ENCODE measurements at places on chromosomes 2 and 18.

GRCh38 chr2:17643031-17643615, 102.6 kb downstream of the VSNL1 start:
- DNase-seq = peak; percentile 47

DNA sequence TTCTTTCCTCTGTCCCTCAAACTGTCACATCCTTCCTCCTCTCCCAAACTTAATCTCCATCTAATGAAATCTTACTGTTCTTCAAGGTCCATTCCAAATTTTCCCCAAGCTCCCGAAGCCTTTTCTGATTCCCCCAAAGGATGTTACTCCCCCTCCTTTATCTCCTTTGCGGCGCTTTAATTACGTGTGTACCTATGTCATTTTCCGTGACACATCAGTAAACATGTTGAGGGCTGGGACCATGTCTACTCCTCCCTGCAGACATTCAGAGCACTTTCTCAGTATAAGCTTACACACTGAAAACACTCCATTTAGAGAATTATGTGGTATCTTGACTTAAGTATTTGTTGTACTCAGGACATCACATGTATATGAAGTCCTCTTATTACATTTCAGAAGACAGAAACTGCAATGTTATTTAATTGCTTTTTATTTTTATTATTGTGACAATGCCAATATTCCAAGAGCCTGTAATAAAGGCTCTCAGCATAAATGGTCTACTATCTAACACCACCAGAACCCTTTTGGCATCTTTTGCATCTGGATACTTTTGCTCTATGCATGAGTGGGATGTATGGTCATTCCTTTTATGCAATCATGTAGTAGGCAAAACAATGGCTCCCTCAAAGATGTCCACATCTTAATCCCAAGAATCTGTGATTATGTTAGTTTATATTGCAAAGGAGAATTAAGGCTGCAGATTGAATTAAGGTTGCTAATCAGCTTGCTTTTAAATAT, 1.8 kb downstream of the NMI start:
- no peak for DNase-seq

DNA sequence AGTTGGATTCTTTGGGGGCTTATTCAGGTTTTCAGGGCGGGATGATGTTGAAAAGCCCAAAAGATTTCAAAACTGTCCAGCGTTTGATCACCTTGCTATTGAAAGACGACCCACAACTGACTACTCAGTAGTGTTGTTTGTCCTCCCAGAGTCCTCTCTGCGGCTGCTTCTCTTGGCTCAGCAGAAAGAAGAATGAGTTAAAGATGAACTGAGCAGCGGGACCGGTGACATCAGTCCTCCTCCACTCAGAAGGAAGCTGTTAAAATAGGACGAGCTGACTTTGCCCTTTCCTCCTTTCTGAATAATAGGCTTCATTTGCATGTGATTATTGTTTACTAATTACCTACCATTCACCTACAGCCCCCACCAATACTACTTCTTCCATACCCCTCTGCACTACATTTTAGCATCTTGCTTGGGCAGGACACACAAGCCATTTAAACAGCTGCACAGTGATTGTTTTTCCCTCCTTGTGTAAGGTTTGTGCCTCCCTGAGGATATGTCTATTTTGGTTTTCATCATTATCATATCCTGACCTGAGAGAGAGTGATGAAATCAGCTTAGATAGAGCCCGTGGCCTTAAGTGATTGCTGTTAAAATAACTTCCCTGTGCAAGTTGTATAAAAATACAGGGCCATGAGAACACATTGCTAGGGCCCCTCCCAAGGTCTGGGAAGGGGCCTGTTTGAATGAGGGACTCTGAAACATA, 261.8 kb downstream of the FHOD3 start:
- no peak for DNase-seq

DNA sequence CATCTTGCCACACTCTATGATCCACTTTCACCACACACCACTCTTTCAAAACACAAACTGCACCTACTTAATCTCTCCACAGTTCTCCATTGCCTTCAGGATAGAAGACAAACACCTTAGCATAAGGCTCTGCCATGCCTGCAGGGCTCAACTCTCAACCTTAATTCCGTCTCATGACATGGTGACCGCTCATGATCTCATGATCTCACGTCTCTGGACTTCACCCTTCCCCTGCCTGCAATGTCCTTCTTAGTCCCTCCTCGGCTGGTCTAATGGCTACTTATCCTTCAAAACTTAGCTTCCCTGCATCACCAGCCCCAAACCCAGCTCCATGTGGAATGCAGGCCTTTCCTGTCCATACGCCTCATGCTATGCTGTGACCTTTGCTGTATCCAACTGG, 85.3 kb downstream of the ACVR1 start:
- no peak for DNase-seq

- DNase-seq = no peak
These were observed 87.1 kb upstream of the CYP1B1 start for GRCh38 chr2:38163006-38163405.

DNA sequence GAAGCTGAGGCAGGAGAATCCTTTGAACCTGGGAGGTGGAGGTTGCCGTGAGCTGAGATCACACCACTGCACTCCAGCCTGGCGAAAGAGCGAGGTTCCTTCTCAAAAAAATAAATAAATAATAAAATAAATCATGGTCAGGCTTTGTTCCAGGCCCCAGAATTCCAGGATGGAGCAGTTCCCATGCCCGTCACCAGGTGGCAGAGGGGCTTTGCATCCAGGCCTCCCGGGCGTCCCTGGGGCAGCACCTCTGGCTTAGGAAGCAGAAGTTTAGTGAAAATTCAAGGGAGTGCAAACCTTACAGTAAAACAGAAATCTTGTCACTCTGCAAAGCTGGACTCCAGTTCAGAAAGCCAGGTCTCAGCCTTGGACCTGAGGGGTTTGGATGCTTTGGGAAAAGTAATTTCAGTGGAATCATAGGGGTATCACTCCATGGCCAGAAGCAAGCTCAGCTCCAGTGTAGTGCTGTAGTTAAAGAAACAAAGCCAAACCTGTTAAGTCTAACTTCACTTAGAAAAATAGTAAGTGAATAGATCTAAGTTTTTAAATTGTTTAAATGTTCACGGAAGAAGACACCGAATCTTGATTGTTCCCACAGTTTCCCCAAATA, 512.7 kb downstream of the CMPK2 start:
- DNase-seq = no peak
